Thymus (tissue), 14 donors: ENCODE measurements at places on chromosomes 4 and X.

DNA sequence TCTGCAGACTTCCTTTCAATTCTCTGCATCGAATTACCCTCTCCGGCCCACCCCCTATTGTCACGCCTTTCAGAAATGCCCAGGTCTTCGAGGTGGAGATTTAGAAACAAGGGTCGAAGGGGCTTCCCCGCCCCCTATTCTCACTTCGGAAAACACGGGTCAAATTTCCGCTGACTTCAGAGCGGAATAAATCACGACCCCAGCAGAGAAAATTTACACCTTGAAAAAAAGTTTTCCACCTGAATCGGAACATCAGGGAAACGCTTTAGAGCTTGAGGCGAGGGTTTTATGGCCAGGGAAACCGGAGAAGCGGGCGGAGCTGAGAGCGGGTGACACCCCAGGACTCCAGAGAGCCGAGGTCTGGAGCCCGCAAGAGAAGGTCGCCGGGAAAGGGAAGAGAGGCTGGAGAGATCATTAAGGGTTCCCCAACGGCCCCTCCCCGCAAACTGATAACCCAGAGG, 1.6 kb downstream of the SHISA3 start:
- DNase-seq: no peak

GRCh38 chrX:45322820-45323219, 122.1 kb upstream of the DIPK2B start:
- no peak for DNase-seq

DNA sequence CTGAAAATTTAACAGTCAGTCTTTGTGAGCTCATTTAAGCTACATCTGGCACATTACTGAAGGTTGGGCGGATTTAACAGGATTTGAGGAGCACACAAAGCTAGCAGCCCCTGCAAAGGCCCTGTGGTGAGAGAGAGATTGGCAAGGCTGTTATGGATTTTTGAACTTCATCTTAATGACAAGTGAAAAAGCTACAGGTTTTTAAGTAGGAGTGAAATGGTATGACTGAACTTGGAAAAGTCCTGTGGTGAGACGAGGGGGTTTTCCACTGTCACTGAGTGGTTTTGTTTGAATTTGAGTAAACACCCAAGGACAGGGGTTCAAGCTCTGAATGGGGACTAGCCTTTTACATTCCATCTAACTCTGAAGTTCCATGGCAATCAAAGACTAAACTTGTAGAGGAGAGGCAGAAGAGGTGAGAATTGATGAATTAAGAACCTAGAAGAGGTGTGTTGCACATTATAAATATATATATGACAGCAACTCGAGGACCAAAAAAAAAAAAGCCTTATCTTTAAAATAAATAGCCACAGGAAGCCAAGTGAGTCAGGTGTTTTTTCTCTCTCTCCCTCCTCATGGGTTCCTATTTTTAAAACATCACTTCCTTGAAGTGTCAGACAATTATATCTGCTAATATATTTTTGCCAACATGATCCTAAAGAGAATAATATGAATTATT, 47.8 kb upstream of the CLNK start:
- DNase-seq: no peak

GRCh38 chr4:100008048-100008447, 58.0 kb upstream of the H2AZ1 start:
- DNase-seq: no peak

GRCh38 chr4:119172223-119172622, 36.6 kb downstream of the MYOZ2 start:
- no peak for DNase-seq

DNA sequence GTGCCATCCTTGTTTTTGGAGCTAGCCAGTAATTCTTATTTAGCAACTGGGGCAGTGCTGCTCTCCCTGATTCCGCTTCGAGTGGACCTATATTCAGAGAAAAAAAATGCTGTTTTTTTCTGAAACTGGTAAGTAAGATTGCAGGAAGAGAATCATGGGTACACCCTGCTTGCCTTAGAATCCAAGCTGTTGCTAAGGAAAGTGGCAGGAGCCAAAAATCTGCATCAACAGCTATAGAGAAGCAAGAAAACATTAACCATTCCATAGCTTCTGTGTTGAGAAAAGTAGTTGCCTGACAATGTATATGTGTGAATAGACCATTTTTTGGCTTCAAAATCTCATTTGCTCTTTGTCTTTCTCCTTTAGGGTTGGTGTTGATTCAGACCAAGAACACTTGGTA, 44.5 kb downstream of the SLC9A6 start:
- no peak for DNase-seq

DNA sequence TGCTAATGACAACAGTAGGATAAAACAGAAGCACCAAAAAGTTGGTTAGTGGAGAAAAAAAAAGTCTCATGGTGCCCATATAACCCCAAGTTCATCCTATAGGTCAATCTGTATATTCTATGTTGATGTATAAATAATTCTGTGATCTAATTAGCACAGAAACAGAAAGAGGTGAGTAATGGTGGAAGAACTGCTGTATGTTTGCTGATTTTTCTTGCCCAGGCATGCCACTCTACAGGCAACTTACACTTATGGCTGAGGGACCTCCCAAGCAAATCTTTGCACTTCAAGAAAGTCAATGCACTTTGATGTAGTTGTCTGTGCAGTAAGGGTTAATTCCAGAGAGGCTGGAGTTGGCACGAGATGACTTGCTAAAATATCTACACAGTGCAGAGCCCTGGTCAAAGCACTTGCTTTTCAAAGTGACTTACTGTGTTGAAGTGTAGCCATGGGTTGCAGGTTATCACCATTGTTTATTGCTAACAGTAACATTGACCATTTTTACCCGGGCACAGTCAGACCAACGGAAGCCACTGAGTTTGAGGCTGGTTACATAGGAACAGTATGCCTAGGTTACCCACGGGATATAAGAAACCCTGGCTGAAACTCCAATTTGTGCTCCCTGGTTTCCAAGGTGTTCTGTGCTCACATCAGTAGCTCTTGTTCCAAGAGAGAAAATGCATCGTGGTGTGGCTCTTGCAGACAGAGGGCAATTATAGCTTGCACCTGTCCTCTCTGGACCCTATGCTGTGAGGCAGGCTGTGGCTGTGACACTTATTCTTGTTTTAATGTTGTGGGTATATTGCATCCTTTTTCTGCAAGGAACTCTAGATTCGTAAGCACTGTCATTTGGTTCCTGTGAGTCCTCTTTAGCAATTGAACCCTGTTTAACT, 141.3 kb upstream of the FTHL17 start:
- no peak for DNase-seq

GRCh38 chr4:3485011-3485791, 22.1 kb downstream of the DOK7 start:
- DNase-seq: no peak

- DNase-seq: no peak
Measured at GRCh38 chrX:107398115-107398514, 51.3 kb upstream of the FRMPD3 start.

DNA sequence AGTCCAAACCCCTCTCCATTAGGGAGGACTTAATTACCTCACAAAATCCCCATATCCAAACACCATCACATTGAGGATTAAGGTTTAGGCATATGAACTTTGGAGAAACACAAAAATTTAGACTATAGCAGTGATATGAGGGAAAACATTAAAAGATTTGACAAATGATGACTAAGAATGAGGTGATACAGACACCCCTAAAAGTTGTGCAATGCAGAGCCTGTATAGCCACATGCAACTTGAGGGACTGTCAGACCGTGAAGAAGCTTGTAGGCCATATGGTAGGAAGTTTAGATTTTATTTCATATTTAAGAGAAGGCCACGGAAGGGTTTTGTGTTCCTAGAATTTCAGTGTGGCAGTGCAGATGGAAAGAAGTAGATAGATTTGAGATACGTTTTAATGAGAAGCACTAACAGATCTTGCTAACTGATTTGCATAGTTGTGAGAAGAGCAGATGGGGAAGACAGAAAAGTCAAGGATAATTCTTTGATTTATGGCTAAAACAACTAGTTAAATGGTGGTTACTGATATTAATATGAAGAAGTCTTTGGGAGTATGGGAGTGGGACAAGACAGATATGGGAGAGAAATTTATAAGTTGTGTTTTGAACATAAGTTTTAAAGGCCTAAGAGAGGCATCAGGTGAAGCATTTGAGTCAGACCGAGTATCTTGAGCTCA, 5.5 kb upstream of the FIP1L1 start:
- no peak for DNase-seq

- no peak for DNase-seq
Measured at GRCh38 chrX:128458888-128459287, 406.7 kb upstream of the ACTRT1 start.

DNA sequence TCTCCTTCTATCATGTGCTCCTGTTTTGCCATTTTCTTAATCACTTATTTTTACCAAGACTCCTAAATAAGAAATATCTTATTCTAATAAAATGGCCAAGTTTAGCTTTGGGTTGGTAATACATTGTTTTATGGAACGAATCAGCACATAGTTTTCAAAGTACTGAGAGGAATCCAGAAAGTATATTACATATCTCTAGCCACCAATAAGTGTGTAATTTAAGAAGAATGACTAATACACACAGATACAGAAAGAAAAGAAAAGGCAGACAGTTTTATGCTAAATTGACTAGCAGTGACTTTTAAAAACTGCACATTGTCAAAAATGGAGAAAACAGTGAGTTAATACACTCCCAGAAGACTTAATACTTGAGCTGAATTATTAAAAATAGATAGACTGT, 167.0 kb upstream of the IL15 start:
- DNase-seq: no peak

- DNase-seq: no peak
Measured at GRCh38 chrX:146956760-146957159, 142.2 kb upstream of the CXorf51A start.

GRCh38 chr4:172892300-172892699, 276.3 kb upstream of the GALNT7 start:
- peak; percentile 9 for DNase-seq

DNA sequence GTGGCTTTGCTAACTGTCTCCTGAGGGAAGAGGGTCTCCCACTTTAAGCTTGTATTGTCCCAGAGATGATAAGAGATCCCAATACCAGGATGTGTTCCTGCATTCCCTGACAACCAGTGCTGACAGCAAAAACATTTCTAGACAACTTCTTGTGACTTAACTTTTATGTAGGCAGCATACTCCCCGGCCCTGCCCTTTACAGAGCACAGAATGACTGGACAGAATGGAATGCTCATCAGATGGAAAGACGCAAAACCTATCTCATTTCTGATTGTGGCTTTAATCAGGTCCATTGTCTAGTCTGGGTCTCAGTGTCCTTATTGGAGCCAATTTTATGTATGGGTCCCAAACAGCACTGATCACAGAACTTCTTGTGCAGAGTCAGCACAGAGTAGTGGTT, 18.2 kb upstream of the PLAC1 start:
- DNase-seq: no peak
